DMS53 (cell line): ENCODE measurements at places on chromosomes 13 and 19.

GRCh38 chr19:51259348-51260245 is 8.7 kb downstream of the SIGLECL1 start:
- DNase-seq: peak; percentile 40

DNA sequence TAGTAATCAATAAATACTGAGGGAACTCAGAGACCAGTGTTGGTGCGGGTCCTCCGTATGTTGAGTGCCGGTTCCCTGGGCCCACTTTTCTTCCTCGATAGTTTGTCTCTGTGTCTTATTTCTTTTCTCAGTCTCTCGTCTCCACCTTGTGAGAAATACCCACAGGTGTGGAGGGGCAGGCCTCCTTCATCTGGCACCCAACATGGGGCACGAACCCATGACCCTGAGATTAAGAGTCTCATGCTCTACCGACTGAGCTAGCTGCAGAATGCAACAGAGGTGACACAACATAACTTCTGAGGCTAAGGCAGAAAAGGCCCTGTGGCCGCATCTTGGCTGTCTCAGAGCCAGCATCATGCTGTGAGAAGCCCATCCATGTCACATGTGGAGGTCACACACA is 5.3 kb upstream of the ZNF613 start:
- no peak for DNase-seq

DNA sequence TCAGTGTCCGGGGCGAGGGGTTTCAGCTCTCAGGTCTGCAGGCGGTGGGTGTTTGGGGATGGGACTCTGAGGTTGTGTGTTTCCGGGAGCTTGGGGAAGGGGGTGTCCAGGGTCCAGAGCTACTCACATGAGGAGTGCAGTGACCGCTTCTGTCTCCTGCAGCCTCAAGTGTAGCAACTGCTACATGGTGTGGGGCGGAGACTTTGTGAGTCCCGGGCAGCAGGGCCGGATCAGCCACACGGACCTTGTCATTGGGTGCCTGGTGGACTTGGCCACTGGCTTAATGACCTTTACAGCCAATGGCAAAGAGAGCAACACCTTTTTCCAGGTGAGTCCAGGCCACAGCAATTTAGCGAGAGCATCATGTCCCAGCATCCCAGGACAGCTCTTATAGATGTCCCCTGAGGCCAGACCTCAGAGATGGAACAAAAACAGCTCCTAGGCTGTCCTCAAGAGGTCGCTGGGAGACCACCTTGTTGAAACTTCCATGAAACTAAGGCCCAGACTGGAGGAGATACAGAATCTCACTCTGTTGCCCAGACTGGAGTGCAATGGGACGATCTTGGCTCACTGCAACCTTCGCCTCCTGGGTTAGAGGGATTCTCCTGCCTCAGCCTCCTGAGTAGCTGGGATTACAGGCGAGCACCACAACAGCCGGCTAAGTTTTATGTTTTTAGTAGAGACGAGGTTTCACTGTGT is 44.9 kb downstream of the RYR1 start:
- DNase-seq: peak; percentile 40

- DNase-seq: peak; percentile 99
These were observed 177.5 kb downstream of the DCLK1 start for GRCh38 chr13:35953537-35954206.

GRCh38 chr13:106859533-106859904 is 291.6 kb upstream of the ARGLU1 start:
- no peak for DNase-seq

GRCh38 chr19:33461256-33462111 is 60.1 kb downstream of the PEPD start:
- no peak for DNase-seq

- no peak for DNase-seq
These were observed 33.2 kb downstream of the CILP2 start for GRCh38 chr19:19571071-19571786.

DNA sequence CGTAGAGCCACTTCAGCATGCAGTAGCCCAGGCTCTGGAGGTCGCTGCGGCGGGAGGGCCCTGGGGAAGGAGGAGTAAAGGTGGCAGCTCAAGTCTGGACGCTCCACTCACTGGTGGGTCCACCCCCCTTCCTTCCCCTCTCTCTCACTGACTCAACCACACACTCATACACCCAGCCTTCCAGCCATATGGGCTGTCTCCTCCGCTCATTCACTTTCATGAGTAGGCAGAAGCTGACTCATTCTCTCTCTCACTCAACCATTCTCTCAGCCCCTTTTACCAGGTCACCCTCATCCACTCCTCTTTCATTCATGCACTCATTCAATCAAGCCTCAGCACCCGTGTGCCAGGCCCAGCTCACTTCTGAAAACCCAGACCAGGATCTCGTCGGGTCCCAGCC is 27.5 kb upstream of the SIGLEC11 start:
- DNase-seq: peak; percentile 39

- no peak for DNase-seq
These were observed 18.9 kb upstream of the LRP3 start for GRCh38 chr19:33175156-33175782.

- no peak for DNase-seq
These were observed 12.2 kb downstream of the LAIR1 start for GRCh38 chr19:54352546-54352945.

DNA sequence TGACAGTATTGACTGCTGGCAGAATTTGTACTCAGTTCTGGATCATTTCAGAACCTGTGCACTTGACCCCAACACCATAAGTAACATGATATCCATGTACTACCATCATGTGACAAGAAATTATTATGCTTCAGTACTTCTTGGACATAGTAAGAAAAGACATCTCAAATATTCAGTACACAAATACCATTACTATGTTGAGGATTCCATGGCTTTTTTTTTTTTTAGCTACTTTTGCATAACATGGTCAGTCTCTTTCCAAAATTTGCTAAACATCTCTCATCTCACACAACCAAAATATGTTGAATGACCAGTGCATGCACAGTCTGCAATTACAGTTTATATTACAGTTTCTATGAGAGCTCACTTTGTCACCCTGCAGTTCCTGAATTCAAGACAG is 85.3 kb downstream of the FLT1 start:
- peak; percentile 12 for DNase-seq

DNA sequence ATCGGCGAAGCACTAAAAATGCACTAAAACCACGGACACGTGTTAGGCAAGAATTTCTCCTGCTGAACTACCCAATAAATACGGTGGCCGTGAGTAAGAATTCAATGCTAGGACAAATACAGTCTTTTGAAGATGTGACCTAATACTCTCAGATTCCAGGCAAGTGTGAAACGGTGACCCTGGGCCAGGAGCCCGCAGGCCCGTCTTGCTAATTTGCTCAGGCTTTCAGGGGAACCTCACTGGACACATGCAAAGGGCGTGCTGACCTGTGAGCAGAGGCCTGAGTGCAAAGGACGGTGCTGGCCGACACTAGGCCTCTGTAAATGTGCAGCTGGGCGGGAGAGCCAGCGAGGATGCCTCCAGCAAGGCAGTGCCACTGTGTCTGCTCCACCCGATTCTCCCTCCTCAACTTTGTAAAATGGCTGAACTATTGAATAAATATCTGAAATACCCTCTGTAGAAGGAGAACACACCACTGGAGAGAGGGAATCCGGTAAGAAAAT is 70.1 kb downstream of the STK24 start:
- no peak for DNase-seq
